ENCODE measurements at places on chromosomes 2 and 18.

- DNase-seq = no peak
Measured at GRCh38 chr2:157784169-157784822, 91.8 kb downstream of the ACVR1 start.

GRCh38 chr2:189393440-189394111 lies 47.7 kb upstream of the WDR75 start:
- no peak for DNase-seq

DNA sequence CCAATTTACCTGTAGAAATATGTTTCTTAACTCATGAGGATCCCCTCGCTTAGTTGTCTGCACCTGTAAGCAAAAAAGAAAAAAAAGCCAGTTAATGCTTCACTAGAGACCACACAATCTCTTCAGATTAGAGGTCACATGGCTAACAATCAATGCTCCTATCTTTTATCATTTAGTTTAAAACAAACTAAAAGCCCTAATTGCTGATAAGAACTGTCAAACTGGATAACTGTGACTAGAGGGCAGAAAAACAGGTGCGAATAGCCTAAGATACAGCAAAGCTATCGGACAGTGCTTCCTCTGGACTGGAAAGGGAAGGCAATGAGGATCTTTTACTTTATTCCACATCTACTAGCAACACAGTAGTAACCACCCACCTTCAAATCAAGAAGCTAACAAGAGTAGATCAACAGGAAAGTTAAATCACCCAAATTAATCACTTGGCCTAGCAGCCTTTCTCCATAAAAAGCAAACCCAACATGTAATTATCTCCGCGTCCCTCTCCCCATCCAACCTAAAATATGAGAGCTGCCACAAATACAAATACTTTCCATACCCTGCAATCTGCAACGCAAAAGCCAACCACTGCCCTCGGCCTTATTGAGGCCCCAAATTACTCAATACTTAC lies 734 bp downstream of the SLC25A12 start:
- DNase-seq = no peak

GRCh38 chr2:42951263-42951938 lies 159.0 kb upstream of the HAAO start:
- peak; percentile 45 for DNase-seq

DNA sequence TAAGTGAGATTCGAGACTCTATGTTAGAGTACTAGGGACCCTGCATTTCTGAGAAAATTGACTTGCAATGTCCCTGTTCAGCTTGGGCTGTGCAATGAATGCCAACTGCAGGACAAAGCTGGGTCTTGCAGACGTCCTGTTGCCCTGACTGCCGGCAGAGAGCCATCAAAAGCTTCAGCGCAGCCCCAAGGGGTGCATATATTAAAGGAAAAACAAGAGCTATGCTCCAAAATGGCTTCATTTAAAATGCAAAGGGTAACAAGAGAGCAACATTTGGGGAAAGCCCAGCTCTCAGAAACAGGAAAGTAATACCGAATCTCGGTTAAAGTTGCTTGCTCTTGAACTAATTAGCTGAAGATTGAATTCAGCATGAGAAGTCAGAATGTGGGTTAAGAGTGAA lies 110.9 kb upstream of the PNPT1 start:
- DNase-seq = no peak

DNA sequence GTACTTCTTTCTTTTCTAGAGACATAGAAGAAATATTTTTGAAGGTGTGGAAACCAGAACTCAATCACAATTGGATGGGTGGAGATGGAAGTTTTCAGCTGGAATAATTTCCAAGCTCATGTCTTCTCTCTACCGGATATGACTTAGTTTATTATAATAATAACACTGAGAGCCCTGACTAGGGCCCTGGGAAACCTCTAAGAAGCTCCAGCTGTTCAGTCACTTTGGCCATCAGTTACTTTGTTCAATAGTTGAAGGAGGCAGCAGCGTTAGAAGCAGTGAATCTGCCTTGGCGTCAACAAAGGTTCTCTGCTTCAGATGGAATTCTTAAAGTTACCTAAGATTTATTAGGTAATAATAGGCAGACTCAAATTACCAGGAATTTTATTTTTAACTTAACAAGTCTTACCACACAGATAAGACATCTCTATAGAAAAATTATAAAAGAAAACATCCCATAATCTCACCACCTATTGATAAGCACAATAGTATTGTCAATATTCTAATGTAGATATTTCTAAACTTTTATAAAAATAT lies 293.8 kb upstream of the CHAC2 start:
- no peak for DNase-seq

DNA sequence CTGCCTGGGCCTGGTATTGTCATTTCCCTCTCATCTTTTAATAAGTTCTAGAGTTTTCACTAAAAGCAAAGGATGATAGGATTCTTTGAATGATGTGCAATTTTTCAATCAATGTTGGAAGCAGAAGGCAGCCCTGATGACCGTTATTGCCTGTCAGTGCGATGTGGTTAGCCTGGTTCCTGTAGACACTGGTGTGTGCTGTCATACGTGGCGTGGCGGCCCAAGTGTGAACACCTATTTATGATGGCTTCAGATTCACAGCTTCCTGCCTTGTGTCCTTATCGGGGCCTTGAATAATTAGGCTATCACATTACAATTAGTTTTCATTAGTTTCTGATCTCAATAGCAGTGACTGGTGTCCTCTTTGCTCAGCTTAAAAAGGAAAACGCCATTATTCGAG lies 218.5 kb downstream of the TPGS2 start:
- DNase-seq = no peak

DNA sequence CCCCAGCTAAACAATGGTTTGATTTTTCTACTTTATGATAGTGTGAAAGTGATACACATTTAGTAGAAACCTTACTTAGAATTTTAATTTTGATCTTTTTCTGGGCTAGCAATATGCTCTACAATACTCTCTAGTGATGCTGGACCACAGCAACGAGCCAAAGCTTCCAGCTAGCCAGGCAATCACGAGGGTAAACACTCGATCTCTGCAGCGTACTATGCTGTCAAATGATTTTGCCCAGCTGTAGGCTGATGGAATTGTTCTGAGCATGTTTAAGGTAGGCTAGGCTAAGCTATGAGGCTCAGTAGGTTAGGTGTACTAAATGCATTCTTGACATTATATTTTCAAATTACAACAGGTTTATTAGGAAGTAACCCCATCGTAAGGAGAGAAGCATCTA lies 207.5 kb downstream of the LRRTM4 start:
- no peak for DNase-seq

DNA sequence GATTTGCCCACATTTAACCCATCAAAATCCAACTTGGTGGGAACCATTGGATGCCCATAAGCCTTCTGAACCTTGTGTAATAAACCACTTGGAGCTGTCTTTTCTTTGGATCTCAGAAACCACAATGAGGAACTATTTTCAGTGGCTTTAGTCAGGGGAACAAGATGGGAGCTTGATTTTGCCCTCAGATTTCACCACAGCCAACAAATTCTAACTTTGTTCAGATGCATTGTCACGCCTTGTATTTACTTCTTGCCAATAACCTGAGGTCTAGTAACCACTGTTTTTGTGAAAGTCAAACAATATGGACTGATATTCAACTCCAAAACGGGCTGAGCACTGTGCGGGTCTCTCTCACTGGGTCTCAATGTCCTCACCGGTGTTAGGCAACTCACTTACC lies 508.2 kb downstream of the TNS1 start:
- no peak for DNase-seq

GRCh38 chr2:10980886-10981425 lies 69.2 kb downstream of the KCNF1 start:
- no peak for DNase-seq

GRCh38 chr2:141534666-141535362 lies 596.0 kb downstream of the LRP1B start:
- DNase-seq = no peak

DNA sequence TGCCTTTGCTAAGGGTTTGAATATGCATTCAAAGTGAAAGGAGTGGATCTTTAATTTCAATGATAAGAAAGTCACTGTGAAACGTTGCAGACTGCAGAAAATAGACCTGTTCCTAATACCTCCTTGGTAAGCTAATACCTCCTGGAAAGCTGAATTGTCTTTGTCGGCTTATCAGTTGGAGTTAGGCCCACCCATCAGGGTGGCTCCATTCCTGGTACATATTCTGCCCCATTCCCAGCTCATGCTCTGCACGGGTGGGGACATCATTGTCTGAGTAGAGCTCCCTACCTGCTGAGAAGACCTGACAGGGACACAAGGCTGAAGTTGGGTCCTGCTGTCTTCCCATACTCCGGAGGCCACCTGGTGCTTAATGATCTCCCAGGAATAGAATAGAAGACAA lies 203.3 kb downstream of the EN1 start:
- DNase-seq = no peak

GRCh38 chr18:59932401-59932800 lies 32.6 kb downstream of the PMAIP1 start:
- no peak for DNase-seq

- no peak for DNase-seq
Measured at GRCh38 chr2:42297322-42297936, 63.6 kb downstream of the COX7A2L start.

DNA sequence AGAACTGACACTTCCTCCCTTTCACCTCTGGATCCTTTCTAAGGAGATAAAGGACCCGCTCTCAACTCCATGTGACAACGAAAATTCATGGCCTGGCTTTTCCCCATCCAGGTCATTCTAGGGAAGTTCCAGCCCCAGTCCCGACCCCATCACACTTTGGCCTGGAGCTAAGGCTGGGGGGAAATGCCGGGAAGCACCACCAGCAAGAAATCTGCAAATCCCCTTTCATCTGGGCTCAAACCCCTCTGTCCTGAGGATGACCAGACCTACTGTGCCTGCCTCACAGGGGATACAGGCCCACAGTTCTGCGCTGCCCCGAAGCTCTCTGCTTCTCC lies 1.3 kb downstream of the SIX2 start:
- no peak for DNase-seq

DNA sequence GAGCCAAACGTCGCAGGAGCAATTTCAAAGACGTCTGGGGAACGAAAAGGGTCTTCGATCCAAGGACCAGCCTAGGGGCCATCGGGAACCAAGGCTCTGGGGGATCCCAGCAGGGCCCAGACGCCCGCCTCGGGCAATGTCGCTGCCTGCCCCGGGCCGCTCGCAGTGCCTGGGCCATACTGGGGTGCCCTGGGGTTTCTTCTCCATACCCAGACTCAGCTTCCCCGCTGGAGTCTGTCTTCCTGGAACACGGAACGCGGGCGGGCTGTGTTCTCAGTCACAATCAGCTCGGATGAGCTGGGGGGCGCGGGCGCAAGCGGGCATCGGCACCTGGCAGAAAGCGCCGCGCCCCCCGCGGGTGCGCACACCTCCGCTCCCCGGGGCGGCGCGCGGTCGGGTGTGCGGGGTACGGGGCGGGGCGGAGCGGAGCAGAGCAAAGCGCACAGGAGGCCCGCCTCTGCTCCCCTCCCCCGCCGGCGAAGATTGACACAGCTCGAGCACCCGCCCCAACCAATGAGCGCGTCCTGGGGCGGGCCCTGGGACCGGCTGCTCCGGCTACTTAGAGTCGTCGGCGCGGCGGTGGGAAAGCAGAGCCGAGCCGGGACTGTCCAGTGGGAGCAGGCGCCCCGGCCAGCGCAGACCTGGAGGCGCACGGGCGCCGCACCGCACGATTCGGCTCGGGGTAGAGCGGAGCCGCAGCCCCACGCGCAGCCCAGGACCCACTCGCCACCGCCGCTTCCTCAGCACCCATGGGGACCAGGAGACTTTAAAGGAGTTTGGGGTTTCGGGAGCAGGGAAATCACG lies at the start of gene LRATD1:
TSS of gene LRATD1 (plus strand) at position 585 of the 804 bp plus-strand sequence. CDS start 1,263 bp downstream, outside the sequence.
- DNase-seq = peak; percentile 57

GRCh38 chr2:142029974-142030373 lies 100.8 kb downstream of the LRP1B start:
- DNase-seq = no peak

DNA sequence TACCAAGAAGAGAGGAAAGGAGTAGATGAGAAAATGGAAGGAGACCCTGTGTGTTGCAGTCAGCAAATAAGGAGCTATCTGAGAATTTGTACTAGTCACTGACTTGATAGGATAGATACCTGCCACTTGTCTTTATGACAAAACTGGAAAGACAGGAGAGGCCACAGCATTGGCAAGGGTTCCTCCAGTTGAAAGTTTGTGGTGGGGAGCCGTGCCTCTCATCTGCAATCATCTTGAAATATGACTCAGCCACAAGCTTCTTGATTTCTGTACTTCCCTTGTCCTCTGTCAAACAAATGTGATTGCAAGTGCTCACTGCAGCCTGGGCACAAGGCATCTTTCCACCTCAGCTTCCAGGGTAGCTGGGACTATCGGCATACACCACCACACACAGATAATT lies 99.1 kb downstream of the GREB1L start:
- no peak for DNase-seq

DNA sequence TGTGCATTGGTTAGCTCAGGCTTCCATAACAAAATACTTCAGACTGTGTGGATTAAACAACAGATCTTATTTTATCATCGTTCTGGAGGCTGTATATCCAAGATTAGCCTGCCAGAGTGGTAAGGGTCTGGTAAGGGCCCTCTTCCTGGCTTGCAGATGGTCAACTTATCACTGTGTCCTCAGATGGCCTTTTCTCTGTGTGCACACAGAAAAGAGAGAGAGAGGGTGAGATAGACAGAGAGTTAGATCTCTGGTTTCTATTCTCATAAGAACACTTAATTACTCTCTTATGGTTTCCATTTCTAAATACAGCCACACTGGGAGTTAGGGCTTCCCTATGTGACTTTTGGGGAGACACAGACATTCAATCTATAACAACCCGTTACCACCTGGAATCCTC lies 1003.5 kb downstream of the TSN start:
- no peak for DNase-seq

DNA sequence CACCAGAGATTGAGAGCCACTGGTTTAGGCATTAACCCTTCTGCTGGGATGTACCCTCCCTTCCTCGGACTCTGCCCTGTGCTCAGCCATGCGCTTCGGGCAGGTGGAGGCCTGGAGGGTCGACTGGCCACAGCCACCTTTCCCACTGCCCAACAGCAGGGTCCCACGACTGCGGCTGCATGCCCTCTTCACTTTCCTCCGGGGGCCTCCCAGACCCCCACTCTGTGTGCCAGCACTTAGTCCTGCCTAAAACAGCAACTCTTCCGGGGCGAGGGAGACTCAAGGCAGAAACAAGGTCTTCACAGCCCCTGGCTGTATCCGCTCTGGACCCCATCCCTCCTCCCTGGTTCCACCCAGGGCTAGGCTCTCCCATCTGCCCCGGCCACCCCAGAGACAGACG lies 31.3 kb upstream of the BIN1 start:
- DNase-seq = no peak

GRCh38 chr2:219509780-219510511 lies 4.3 kb upstream of the ASIC4 start:
- DNase-seq = no peak

Measured in tibial nerve (tissue), 4 donors.